ENCODE measurements at places on chromosomes 2 and 18.

GRCh38 chr2:58010599-58010998 lies 36.0 kb upstream of the VRK2 start:
- DNase-seq: no peak

DNA sequence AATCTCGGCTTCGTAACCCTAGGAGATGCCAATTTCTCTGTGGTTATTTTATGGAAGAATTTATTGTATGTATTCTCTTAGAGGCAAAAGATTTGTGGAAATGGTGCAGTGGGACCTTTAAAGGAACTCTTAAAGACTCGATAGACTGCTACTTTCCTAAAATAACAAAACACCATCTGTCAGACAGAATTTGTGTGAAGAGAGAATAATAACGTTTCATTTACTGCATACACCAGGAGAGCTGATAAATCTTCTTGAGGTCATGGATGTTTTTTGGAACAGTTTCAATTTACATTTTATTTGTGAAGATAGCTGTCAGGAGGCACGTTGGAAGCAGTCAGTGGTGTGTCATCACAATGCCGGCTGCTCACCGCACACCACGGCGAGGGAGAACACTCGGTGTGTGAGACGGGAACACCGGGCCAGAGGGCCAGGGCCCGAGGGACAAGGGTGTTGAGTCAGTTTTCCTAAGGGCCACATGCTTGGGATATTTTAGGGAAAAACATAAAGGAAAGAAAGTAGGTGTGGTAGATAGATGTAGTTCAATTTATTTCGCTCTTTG lies 1681.0 kb upstream of the DDX18 start:
- DNase-seq: no peak

GRCh38 chr2:60857056-60857455 lies 24.3 kb upstream of the REL start:
- DNase-seq: no peak

DNA sequence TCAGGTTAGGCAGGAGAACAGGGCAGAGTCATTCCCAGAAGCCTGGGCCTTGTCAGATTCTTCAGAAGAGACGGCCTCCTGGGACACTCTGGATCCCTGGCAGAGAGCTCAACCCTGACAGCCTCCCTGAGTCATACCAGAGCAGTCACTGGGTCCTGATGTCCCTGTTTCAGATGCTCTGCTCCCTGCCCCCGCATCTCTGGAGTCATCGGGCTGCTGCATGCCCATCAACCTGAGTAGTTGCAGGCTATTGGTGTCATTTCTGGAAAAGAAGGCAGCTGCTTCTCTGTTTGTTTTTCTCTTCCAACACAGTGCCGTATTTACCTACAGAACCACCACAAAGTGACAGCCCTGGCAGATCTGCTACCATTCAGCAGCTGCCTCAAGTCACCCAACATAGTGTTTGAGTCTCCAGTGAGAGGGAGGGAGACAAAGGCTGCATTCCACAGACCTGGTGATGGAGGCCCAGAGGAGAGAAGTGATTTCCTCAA lies 145.1 kb downstream of the B3GNT2 start:
- DNase-seq: no peak

GRCh38 chr2:173282795-173283545 lies 71.7 kb upstream of the CDCA7 start:
- DNase-seq: no peak

- DNase-seq: no peak
These were observed 17.6 kb upstream of the TMEM247 start for GRCh38 chr2:46461709-46462171.

DNA sequence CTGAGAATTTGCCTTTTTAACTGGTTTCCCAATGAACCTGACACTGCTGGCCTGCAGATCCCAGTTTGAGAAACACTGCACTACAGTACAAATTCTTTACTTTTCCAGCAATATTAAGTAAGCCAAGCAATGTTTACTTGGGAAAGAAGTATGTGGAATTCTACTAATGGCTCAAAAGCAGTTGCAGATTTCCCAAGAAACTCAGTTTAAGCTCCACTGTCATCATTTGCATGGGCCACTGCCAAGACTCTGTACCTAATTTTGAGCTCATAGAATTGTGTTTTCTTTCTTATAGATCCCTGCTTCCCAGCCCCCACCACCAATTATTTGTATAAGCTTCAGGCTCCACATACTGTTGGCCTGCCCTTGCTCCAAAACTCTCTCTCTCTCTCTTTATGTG lies 676.1 kb downstream of the RNF144A start:
- DNase-seq: no peak

GRCh38 chr18:42883169-42883568 lies 232.3 kb downstream of the RIT2 start:
- no peak for DNase-seq

DNA sequence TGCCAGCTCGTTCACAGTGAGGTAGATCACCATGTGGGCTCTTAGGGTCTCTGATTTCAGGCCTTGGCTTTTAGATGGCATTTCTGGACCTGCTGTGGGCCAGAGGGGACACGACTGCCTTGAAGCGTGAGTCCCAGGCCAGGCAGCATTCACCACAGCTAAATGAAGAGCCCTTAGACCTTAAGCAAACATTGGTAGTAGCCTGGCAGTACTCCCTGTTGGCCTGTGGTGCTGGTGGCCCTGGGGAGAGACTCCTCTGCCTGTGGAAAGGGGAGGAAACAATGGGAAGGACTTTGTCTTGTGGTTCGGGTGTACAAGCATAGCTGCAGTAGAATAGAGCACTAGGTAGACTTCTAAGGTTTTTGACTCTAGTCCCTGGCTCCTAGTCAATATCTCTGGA lies 456.0 kb upstream of the DCC start:
- DNase-seq: no peak

DNA sequence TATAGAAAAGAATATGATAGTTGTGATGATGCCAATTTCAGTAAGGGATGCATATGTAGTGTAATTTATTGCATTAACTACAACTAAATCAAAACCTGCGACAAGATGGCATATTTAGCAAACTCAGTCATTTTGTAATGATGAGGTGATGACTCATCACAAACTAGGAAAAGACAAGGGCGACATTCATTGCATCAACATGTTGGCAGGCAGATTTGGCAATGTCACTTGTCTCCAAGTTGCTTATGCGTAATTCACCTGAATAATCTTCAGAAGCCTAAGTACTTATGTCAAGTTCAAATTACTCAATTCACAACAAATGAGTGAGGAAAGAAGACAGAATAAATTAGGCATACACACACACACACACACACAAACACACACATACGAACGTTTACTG lies 273.2 kb upstream of the RGPD4 start:
- no peak for DNase-seq

DNA sequence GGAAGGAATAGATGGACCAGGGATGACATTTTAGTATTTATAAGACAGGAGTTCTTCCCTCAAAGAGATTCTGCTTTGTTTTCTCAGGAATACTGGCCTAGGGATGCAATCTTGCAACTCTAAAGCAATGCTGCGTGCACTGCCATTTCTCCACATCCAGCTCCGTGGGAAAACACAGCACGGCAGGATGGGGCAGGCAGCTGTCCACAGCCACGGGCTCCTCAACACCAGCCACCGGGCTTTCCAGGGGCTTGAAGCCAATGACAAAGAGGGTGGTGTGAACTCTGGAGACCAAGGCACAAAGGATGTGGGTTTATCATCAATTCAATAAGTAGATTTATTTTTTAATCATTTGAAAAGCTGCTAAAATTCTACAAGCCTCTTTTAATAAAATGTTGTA lies 49.3 kb downstream of the CABYR start:
- DNase-seq: no peak

DNA sequence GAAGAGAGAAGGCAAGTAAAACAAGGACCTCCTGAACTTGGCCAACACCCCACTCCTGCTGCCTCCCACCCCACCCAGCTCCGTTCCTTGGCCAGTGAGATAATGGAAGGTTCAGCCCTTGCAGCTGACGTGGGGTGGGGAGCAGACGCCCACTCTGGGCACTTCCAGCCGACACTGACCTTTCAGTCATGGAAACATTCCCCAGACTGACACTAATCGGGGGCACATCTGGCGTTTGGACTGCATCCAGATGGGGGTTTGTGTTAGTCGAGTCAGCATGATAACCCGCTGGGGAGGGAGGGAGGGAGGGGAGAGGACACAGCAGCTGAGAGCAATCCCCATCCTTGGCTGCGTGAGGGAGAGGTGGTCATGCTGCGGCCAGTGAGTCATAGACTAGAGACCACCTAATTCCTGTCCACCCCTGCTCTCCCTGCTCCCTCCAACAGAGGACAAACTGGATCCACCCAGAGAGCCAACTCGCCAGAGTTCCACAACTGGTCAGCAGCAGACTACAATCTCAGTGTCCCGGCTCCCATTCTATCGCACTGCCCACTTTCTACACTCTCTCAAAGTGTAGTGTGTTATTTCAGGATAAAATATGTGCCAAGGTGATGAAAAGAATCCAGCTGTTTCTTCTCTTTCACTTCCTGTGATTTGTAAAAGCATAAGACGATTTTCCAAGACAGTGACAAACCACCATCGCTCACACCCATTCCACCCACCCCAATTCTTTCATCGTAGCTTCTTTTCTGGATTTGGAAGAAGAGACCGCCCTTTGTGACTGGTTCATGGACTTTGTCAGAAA lies 115.4 kb upstream of the PKDCC start:
- no peak for DNase-seq

GRCh38 chr2:3025261-3025660 lies 352.4 kb downstream of the EIPR1 start:
- DNase-seq: no peak

All from stimulated activated CD8-positive, alpha-beta memory T cell treated with anti-CD3 and anti-CD28 coated beads, Interleukin-7, amount 100 ng/mL, for 48 hours (primary cell).